ENCODE measurements at places on chromosomes 5 and 9.

DNA sequence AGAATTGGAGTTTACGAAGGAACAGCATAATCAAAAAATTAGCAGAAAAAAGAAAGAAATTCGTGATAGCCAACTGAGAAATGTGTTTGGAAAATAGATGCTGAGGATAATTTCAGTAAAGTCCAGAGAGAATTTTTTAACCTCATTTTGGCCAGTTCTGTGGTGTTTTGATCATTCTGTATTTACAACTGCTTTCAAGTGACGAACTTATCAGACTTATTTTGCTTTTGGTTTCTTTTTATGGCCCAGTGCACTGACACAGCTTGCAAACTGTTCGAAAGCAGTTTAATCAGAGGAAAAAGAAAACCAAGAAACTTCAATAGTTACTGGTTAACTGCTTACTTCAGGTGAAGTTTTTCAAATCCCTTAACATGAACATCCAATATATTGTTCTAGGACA is 1.9 kb downstream of the SDHA start:
- DNase-seq: no peak

- DNase-seq: no peak
Measured at GRCh38 chr5:169874621-169875020, 105.7 kb downstream of the INSYN2B start.

- no peak for DNase-seq
Measured at GRCh38 chr9:69453746-69454145, 128.7 kb downstream of the ENTREP1 start.

DNA sequence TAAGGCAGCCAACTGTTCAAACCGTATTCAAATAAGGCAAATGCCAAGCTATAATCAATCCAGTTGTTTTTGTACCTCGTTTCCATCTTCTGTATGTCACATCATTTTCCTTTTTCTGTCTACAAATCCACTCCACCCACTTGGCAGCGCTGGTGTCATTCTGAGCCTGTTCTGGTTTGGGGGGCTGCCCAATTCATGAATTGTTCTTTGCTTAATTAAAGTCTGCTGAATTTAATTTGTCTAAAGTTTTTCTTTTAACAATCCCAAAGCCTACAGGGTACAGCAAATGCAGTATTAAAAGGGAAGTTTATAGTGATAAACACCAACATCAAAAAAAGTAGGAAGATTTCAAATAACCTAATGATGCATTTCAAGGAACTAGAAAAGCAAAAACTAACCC is 93.3 kb downstream of the GTF3C4 start:
- no peak for DNase-seq

DNA sequence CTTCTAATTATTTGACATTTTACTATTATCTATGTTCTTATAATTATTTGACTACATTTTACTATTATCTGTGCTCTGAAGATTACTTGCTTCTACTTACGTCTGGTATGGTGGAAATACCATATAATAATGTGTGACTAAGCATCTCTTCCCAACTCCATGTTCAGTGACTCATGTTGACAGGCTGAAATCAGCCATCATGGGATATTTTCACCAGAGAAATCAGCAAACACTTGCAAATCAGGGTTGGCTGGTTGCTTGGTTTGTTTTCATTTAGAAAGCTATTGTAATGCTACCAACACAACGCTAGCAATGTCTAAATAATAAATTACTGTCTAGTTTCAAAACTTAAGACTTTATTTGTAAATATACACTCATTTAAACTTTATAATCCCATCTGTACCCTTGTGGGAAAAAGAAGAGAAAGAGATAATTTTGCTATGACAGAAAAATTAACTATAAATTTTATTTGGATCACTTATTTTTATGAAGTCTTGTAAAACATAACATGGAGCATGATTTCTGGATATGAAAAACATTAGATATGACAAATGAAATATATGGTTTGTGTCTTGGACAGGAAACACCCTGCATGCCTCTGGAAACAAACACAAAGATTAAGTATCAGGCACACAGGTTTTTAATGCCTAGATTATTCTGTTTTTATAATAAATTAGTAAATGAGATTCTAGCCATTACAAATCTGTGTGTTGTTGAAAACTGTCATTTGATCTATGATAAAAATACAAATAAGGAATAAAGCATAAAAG is 337.6 kb downstream of the BNC2 start:
- DNase-seq: no peak

DNA sequence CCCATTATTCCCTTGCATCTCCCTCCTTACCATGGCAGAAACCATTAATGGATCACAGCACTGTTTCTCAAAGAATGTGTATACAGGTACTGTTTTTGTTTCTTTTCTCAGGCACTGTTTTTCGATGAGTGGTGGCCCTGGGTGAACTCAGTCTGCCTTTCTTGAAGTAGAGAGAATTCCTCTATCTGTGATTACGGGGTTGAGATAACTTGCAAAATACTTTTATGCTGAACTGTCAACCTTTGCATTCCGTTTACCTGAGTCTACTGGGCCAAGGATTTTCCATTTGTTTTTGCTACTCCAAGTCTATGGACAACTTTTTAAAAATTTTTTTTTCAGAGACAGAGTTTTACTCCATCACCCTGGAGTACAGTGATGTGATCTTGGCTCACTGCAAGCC is 82.7 kb upstream of the CLINT1 start:
- DNase-seq: no peak

DNA sequence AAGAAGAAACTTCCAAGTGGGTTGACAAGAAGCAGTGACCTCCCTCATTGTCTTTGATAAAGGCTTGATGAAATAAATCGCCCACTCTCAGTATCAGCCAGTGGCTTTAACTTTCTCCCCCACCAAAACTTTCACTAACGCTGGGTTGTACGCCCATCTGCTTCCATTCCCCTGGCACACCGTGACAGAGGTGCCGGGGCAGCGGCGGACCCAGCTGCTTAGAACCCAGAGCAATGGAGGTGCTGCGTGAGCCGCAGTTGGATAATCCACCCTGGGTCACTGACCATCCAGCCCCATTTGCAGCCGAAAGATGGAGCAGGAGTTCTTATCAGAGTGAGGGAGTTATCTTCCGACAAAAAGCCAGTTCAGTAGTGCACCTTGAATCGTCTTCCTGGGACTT is 270.7 kb downstream of the ARHGEF28 start:
- DNase-seq: no peak

DNA sequence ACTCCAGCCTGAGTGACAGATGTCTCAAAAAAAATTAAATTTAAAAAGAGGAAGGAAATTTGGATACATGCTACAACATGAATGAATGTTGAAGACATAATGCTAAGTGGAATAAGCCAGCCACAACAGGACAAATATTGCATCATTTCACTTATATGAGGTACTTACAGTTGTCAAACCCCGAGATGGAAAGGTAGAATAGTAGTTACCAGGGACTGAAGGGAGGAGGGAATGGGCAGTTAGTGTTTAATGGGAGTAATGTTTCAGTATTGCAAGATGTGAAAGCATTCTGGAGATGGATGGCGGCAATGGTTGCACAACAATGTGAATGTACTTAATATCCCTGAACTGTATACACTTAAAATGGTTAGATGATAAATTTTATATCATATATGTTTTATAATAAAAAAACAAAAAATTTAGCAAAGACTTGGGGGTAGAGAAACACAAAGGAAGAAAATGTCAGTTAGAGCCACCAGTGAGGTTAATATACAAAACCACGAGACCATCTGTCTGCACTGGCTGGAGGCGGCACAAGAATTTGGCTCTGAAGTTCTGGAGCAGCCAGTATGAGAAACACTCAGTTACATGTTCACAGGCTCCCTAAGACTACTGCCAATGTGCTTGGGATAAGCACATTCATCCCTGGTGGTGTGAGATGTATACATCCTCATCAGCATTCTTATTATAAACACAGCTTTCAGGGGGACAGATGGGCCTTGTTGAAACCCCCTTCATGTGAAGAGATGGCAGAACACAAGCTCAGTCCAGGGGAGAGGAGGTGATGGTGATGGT is 37.0 kb upstream of the RPS23 start:
- DNase-seq: no peak

GRCh38 chr5:139492700-139493192 is 10.2 kb upstream of the STING1 start:
- no peak for DNase-seq

DNA sequence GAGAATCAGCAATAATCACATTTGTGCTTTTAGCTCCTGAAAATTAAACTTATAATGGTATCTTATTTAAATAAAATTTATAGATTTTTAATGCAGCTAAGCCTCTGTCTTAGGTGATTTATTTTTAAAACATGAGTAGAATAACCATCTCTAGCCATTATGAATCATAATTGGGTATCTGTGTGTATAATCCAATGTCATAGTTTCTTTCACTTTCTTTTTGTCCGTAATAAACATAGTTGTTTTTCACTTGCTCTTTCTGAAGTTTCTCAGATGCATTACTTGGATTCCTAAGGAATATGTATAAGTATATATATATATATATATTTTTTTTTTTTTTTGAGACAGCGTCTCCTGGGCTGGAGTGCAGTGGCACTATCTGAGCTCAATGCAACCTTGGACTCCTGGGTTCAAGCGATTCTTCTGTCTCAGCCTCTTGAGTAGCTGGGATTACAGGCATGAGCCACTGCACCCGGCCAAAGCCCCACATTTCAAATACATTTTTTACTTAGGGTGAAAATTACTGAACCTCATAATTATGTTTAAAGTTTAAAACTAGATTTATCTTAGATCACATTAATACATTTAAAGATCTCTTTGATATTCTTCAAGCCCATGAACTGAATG is 377.1 kb downstream of the PRDM9 start:
- no peak for DNase-seq

DNA sequence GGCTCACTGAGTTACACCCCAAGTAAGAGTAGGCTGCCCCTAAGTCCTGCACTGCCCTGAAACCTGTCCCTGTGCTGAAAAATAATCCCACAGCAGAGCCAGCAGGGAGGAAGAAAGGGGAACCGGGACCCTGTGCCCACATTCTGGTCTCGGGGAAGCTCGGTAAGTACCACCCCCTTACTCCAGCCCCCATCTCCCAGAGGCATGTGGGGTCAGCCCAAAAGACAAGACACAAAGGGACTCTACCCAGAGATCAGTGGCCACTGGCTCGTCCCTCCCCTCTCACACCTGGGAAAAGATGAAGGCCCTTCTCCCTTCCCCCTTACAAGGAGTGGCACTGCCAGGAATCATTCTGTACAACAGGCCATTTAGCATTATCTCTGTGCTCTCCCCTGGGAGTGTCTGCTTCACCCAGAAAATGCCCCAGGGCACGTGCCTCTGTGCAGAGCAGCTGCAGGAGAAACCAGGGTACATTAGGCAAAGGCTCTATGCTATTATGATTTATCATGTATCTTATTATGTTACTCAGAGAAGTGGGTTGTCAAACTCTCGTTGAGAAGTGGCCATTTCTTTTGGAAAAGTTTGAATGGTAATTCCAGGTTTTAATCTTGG is 71.3 kb downstream of the NDFIP1 start:
- DNase-seq: no peak

GRCh38 chr5:62038024-62038423 is 268.0 kb upstream of the KIF2A start:
- no peak for DNase-seq

- no peak for DNase-seq
Measured at GRCh38 chr5:107469485-107470294, 201.0 kb downstream of the EFNA5 start.

DNA sequence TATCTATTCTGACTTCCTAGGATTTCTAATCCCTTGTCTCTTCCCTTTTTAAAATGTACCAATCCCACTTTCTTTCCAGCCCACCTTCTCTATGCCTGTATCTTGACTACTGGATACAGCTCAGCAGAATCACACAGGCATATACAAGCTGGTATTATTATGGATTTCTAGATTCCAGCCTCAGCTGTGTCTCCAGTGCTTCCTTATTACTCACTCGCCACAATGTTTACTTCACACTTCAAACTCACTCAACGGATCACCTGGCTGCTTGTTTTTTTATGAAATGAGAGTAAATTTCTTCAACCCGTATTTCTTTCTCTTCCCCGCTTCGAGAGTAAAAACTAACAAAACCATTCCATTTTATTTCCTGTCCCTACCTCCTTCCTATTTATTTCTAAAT is 38.8 kb downstream of the CWC27 start:
- DNase-seq: no peak

DNA sequence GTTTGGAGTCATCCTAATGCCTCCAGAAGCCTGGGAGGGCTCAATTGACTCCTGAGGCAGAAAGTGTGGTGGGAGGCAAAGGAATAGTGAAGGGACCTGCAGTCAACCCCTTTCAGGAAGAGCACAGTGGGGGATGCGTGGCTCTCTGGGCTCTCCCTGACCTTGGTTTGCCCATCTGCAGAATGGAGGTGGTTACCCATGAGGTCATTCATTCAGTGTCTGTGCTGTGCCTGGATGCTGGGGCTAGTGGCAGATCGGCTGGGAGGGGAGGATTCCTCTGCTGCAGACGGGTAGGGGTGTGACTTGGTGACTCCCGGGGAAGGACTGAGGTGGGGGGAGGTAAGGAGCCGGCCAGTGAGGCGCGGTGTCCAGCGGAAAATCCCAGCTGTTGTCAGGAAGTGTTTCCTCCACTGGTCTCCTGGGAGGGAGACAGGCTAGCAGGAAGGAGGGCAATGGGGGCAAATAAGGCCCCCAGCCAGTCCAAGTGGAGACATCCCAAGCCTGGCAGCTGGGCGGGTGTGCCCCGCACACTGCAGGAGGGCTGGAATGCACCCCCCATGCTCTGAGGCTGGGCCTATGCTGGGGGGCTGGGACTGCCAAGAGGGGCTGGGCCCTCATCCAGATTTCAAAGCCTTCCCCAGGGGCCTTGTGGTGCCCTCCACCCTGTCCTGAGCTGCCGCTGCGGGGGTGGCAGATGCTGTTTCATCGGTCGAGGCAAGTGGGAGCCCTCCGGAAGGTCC is 10.9 kb downstream of the CXXC5 start:
- no peak for DNase-seq

GRCh38 chr5:74251141-74252035 is 389.1 kb downstream of the ENC1 start:
- no peak for DNase-seq

DNA sequence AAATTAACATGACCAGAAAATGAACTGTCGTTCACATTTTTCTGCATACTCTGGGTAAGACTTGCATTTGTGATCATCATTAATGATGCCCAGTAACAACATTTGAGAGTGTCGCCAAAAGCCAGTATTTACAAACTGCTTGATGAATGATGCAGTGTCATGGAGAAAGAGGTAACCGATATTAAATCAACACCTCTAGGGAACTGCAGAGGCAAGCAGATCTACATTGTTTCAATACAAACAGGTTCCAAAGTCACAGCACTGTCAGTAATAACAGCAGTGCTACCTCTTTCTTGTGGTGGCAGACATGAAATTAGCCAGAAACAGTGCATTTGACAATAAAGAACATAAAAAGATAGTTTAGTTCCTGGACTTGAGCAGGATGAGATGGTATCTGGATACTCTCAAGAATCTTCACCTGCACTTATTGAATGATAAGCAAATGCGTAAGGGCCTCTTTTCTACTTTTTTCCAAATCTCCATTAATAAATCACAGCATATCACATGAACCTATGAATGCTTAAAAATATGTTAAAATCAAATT is 456.6 kb downstream of the ARHGEF28 start:
- DNase-seq: no peak

DNA sequence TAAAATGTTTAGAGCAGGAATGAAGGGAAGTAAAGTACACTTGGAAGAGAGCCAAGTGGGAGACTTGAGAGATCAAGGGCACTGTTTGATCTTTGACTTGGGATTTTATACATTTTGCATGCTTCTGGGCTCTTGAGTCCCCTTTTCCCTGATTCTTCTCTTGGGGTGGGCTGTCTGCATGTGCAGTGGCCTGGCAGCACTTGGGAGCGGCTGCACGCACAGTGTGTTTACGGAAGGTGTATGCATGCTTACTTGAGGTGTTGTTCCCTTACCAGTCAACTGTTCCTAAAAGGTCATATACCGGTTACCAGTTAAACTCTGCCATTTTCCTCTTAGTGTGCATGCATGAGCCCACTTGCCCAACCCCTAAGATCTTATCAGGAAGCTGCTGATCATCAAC is 377.7 kb downstream of the CYLC2 start:
- no peak for DNase-seq
